ENCODE measurements at places on chromosomes 2 and 18. TPM values are rescaled to one million over a fixed set of nuclear protein-coding genes. Genes with fewer than 3 reads are reported as not detected.

DNA sequence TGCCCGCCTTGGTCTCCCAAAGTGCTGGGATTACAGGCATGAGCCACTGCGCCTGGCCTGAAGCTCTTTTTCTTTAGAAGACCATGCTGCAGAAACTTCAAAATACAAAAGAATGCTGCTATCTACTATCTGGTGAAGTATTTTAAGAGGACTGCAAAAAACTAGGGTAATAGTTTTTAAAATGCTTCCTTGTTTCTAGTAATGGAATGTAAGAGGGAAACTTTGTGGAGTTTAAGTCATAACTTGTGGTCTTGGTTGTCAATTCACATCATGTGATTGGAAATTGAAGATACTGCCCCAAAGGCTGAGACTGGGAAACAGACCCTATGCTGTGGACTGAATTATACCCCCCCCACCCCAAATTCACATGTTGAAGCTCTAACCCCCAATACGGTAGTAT is 68.3 kb downstream of the B3GNT2 start:
- no peak for DNase-seq

DNA sequence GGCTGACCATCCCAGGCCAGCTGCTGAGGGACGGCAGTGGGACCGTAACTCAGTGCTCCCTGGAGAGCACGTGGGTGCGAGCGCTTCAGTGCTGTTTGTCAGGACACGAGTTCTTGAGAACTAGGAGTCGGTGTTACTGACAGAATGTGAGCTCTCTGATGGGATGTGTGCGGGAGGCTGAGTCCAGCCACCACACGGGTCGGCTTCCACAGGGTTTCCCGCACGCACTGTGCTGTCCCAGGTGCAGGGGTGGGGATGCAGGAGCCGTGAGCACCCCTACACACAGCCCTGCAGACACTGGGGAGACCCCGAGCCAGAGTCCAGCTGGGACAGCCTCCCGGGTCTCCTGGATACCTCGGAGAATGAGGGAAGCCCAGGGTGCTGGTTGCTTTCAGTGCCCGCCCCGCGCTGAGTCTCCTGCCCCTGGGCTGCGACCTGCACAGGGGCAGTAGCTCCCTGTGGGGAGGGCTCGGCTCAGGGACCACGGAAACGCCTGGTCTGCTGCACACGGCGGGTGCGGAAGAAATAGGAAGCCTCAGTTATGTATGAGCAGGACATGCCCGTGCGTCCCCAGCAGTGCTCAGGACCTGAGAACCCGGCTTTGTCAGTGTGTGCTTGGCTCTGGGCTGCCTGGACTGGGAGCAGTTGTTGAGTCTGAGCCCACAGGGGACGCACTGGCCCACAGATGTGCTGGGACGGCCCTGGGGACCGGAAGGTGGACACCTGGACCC is 71.2 kb downstream of the KCNG2 start:
- no peak for DNase-seq

DNA sequence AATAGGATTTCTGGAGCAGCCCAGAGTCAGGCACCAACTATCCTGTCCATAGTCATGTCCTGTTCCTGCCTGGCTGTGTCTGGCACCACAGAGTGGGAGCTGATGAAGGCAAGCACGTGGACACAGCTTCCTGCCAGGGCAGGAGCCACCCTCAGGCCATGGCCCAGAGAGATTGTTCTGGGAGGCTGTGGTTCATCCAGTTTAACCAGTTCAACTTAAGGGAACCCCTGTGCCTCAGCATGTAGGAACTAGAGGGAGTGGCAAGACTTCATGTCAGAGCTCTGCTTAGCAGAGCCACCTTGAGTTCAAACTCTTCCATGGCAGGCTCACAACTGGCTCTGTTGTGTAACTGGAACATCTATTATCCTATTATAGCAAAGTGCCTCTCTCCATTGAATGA is 73.2 kb upstream of the NCKAP5 start:
- DNase-seq = peak; percentile 37

DNA sequence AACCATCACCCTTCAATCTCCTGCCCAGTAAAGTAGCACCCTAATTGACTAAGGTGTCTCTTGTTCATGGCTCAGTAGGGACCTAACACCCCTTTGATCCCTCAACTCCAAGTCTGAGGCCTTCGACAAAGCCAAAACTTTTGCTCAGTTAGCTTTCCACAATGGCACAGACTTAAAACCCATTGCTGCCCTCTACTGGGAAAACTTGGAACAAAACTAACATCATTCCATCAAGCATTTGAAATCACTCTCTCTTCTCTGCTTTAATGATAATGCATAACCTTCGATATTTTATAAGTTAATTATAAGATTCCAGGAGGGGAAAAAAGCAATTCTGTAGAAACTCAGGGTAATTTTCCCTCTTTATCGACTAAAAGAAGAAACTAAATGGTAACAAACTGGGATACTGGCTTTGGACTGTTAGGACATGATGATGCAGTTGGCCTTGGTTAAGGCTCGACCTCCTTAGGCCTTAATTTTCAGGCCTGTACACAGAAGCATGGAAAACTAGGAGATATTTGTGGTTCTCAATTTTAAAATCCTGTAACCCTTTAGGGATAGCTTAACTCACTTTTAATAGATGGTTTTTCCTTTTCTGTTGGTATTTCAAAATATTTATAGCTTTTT is 127.8 kb downstream of the STK39 start:
- DNase-seq = peak; percentile 64

- peak; percentile 76 for DNase-seq
These were observed 4.2 kb upstream of the ODC1 start for GRCh38 chr2:10452312-10452711.

DNA sequence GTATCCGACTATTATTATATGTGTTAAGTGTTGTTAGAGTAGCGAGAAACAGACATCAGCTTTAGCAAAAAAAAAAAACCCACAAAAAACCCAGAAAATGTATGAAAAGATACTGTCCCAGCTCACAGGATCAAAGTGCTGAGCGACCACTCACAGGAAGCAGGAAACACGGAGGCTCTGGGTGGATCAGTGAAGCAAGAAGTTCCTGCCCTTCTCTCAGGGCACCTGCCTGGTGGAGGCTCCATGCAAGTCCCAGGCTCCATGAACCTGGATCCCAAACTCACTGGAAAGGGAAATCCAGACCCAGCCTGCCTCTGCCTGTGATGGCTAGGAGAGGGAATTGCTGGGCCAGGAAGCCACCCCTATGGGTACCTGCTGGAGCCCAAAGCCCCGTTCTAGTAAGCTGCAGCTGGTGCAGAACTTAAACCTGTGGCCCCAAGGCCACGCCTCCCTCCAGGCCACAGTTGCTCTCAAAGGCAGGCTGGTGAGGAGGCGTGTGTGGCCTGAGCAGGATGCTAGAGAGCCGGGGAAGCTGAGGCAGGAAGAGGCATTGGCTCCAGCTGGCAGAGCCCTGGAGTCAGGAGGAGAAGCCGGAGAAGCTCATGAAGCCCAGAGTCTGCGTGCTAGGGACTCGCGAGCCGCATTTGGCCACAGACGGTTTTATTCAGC is 63.5 kb upstream of the TAF1B start:
- no peak for DNase-seq

DNA sequence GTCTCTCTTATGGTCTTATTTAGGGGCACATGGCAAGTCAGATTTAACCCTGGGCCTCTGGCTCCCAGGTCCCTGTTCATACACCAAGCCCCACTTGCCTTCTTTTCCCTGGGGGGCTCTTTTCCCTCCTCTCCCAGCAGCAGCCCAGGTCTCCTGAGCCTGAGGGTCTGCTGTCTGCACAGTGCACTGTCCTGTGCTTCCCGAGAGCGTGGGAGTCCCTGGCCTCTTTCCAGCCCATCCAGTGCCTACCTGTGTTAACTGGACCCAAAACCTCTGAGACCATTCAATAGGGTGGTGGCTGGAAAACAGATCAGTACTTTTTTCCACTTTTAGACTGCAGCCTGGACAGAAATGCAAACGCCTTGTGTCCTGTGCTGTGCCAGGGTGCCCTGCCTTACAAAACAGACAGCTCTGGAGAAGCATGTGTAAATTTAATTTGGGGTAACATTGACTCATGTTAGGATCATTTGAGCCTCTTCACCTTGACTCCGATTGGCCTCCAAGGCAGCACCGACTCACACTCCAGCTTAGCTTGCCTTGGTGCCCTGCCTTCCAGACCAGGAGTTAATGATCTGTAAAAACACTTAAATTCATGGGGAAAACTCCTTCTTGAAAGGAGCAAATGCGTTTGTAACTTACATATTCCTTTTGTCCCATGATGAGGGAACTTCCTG is 34.3 kb downstream of the TWIST2 start:
- DNase-seq = no peak

DNA sequence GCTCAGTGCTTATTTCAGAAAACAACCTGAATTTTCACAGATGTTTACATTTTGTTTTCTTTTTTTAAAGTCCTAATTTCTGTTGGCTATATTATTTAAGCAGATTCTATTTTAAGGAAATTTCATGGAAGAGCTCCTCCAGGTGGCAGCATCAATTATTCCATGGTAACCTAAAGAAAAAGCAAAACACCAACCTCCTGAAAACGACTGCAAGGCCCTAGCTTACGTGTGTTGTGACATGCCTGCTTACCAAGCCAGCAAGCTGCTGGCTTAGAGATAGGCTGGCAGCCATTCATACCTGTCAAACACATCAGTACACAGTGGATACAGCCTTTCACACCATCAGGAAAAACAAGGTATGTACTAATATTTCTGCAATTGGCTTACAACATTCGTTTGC is 64.9 kb downstream of the LPIN2 start:
- peak; percentile 48 for DNase-seq

GRCh38 chr2:176063958-176064357 is 19.8 kb downstream of the EVX2 start:
- no peak for DNase-seq

- DNase-seq = no peak
These were observed 125.5 kb downstream of the MC4R start for GRCh38 chr18:60247103-60247502.

DNA sequence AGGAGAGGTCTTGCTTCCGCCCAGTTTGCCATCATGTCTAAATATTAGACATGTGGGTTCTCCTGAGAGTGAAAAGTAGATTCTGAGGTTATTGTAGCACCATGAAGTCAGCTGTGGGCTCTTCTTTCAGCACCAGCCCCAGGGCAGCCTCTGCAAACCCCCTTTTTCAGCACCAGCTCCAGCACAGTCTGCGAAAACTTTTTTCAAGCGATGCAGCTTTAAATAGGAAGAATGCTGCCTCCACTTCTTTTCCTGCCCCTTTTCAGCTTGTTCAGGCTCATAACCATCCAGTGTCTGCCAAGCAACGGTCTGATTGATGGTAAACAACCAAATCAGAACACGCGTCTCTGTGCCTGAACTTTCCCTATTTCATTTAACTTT is at the start of gene COL5A2:
Gene COL5A2, minus strand, starts transcription at position 192 of the 381 bp plus-strand sequence. Its CDS starts 157 bp downstream, at position 35.
- peak; percentile 2 for DNase-seq

DNA sequence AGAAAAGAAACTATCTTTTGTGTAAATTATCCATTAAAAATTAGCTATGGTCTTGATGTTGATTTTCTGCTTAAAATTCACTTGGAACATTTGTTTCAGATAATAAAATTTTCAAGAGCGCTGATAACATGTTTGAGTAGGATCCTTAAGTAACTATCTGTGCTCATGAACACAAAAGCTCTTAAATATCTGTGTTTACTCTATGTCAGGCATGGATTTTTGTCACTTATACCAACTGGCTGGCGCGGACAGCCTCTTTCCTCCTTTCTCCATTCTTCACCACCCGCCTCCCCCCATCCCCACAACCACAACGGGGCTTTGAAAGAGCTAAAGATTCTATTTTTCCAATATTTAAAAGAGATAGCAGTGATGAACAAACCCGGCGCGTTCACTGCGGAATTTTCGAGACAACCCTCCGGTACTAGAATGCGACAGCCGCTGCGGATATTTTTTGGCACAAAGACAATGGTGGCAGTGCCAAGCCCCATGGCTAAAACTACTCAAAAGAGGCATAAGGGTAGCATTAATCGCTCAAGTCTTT is 181.5 kb downstream of the TCF4 start:
- DNase-seq = no peak

DNA sequence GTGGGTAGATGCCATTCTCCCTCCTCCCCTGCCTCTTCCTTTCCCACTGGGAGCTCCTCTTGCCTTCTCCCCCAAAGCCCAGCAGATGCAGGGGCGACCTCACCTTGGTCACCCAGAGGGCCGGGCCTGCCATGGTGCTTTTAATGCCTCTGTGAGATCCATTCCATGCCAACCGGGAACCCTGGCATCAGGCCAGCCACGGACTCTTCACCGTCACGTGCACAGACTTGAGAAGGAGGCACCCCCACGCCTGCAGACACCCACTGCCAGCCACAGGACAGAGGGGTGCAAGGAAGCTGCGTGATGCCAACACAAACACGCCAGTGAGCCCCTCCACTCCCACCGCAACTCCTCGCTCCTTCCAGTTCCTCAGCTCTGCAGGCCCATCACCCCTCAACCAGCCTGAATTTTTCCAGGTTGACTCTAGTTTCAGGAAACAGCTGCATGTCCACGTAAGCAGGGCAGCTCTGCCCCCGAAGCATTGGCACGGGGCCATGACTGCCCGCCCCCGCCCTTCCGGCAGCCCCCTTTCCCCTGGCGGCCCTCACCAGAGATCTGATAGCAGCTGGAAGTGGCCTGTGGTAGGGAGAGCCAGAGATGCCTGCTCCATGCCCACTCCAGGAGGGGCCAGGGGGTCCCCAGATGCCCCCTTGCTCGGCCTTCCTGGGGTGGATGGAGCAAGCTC is 50.8 kb downstream of the DNMT3A start:
- no peak for DNase-seq

DNA sequence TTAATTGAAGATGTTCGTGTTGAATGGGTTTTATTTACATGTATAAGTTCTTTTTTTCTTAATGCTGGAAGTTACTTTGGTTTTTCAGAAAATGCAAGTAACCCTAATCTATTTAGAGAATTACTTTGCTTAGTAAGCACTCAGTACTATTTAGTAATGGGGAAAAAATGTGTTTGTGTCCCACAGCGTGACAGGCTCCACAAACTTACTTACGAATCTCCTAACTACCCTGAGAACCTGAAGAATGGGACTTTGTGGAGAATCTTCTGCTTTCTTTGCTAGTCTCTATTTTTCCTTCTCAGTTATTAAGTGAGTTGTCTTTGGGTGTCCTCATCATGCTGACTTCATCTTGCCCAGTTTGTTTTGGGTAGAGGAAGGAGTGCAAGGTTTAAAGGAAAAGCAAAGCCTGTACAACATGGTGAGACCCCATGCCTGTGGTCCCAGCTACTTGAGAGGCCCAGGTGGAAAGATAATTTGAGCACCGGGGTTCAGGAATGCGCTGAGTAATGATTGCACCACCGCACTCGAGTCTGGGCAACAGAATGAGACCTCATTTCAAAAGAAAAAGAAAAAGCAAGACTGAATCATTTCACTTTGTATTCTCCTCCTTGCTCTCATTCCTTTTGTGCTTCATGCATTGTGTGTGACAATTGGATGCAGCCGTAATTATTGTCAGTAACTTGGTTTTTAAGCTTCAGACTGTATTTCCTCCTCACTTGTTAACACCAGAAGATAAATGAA is 10.2 kb downstream of the NEDD4L start:
- DNase-seq = no peak

DNA sequence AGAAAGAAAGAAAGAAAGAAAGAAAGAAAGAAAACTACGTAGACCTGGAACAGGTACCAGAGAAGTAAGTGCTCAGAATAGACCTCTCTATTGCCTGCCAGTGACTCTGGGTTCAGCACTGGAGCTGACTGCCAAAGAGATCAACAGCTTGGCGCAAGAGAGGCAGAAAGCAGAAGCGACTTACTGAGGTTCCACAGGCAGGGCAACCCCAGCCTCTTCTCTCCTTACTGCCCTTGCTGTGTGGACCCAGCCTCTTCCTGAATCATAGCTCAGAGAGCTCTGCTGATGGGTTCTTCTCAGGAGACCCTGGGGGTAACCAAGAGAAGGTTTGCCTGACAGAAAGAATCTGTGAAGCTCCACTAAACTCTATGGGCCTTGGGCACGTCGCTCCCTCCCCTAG is 7.1 kb downstream of the CAPN13 start:
- DNase-seq = no peak

CXCR1 gene
- 0.22 TPM for polyA plus RNA-seq

IL36B gene
- not detected for polyA plus RNA-seq

ORMDL1 gene
- polyA plus RNA-seq = 69.8 TPM

ASB18 gene
- polyA plus RNA-seq = not detected

NCL gene
- polyA plus RNA-seq = 260 TPM

Measured in small intestine (tissue), 16 donors.